ENCODE measurements at places on chromosomes 1 and 21.
A peak's percentile ranks its signal among the peaks of the same experiment; 100 is the strongest.

GRCh38 chr21:41779659-41780058 is 12.8 kb upstream of the RIPK4 start:
- no peak for ATAC-seq

DNA sequence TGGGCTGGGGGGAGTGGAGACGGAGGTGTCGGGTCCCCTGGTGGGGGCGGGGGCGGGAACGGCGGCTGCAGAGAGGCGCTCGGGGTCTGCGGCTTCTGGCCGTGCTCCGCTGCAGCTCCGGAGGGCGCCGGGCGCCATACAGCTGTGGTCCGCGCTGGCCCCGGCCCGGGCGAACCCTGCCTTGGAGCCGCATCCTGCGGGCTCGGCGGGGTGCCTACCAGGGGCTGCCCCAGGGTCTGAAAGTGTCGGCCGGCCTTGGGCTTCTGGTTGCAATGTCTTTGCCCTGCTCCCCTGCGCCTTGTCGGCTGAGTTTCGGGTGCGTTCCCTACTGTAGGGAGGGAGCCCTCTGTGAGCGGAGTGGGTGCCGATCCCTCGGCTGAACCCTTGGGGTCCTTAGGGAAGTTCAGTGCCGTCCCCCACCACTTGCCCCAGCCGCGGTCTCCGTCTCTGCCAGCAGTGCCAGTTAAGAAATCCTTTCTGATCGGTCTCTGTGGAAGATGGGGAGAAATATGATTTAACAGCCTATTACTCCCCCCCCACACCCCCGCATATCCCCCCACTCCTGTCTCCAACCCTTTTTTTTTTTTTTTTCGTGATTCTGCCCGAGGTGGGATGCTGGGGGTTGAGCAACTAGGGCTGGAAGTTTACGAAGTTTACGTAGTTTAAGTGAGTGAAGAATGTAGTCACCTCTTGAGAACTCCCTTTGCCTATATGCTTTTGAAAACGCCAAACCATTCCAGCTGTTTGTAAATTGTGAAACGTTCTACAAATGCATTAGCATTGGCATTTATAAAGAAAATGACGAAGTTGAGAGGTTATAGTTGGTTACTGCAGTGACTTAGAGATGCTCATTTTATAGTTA is 588 bp downstream of the NEXN start:
- ATAC-seq = peak; percentile 58

DNA sequence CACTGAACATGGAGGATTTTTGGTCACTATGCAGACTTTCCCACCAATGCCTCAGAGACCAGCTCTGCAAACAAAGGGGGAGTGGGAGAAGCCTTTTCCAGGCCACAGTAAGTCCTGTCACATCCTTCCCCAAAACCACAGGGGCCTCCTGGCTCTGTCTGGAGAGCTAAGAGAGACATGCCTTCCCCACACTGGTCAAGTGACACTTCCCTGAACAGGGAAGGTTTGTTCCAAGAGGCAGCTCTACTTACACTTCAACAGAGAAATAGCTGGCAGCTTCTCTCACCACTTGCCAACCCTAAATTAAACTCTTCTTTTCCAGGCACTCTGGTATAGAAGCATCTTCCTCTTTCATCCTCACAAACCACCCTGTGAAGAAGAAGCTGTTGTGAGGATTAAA is 39.7 kb downstream of the EDN2 start:
- no peak for ATAC-seq

DNA sequence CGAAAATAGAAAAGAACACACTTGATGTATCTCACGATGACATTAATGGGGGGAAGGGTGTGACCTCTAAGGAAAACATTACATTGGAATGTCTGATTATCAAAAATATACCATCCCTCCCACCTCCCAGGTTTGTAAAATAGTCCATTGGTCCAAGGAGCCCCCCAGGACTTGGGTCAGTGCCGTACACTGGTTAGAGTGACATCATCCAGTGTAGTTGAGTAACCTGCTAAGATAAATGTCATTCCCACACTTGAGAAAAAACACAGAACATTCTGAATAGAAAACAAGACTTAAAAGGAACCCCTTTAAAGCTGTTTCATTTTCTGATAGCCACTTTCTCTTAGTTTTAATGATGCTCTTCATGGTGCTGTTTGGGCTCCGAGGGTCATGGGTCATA is 15.2 kb downstream of the DDX20 start:
- no peak for ATAC-seq

DNA sequence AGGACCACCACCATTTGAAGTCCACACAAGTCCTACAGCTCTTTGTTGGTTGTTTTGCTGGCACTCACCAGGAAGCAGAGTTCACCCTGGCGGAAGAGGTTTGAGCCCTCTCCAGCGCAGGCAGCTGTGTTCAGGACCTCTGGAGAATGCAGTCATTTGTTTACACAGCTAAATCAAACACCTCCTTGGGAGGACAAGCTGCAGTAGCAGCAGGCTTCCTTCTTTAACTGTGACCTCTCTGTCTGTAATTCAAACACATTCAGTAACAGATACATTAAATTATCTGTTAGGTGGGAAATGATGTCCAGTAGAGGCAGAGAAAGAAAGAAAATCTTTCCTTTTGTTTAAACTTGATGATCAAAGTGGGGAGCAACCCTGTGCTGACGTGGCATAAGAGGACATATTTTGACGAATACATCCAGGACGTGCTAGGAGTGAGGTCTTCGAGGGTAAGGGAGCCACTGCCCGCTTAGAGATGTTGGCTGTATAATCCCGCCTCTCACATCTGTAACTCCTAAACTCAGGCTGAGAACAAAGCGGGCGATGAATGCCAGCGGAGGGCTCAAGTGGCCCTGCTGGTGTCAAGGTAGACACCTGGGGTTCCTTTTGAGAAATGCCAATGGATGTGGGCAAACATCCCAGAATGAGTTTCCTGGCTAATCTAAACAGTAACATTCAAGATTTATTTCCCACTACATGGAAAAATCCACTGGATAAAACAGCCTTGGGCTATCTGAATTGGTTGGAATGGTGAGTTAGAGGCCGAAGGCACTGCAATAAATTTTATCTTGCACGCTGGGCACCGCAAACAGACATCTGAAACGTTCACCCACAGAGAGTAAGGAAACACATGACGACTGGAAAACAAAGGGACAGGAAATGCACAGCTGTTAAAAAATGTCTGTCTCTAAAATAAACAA is 51.7 kb downstream of the ABCA4 start:
- ATAC-seq = no peak

DNA sequence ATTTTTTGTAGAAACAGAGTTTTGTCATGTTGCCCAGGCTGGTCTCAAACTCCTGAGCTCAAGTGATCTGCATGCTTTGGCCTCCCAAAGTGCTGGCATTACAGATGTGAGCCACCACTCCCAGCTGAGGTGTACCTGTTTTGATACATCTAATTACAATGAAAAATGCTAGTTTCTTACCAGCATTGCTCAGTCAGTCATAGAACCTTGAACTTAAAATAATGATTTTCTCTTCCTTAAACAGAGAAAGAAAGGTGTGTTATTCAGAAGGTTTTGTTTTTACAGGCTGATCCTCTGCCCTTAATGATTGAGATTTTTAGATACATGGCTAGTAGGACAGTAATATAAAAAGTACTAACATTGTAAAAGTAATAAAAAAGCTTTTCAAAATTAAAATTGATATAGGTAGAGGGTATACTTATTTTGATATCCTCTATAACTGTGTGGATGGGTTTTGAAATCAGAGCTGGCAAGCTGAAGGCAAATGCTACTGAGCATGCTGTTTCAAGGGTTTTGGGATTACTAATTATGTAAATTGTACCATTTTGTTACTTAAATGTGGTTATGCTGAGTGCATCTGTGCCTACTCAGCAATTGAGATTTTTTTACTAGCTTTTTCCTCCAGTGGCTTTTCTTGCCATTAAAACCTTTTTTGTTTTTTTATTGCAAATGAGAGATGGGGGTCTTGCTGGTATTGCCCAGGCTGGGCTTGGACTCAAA is 16.1 kb downstream of the PRRC2C start:
- ATAC-seq = peak; percentile 93

GRCh38 chr1:186605762-186606350 is 74.4 kb downstream of the PTGS2 start:
- no peak for ATAC-seq

DNA sequence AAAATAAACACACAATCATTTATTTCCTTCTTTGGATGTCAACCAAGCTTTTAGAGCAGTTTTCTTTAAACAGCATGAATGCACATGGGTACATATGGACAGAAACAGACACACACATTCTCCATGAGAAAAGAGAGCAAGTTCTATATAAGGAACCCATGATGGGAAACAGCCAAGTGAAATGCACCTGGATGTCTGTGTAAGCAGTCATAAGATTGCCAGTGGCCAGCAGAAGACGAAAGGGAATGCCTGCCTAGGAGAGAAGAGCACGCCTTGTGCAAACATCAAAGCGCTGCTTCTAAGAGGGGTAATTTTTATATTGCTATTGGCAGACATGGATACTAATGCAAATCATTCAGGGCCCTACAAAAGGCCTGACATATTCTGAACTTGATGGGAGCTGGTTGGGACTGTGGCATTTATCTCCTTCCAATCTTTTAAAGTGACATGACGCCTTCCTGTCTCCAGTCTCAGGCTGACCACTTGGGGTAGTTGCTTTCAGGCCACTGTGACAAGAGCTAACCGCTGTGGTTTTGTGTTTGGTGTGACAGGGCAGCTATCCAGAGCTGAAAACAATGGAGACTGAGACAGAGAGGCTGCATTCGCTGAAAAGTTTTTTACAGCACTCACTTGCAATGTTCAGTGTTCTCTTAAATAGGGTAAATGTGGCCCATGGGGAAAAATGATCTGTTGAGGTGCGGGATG is 75.0 kb upstream of the DPT start:
- ATAC-seq = no peak

GRCh38 chr21:41852151-41852928 is 26.8 kb downstream of the PRDM15 start:
- no peak for ATAC-seq

DNA sequence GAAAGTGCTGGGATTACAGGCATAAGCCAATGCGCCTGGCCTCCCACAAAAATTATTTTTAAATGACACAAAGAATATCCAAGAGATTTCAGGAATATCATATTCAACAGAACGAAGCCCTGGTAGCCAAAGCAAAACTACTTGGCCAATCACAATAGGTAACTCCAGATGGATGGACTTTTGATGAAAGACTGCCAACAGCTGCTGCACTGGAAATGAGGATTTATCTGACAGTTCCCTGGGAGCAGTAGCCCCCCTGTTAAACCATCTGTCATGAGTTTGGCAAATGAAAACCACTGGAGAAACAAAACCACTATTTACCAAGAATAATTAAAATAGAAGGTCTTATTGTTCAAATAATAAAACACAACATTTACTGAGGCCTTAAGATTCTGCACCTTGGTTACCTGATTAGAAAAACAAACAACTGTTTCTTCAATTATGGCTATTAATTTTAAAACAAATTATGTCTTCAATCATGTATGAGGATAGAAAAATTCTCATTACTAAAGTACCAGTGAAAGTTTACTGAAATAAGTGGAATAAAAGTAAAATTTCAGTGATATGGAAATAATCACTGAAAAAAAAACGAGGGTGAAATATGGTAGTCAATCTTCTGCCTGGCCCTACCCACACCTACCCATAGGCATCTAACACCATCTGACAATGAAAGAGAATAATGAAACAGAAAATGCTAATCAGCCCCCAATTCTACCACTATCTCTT is 34.3 kb upstream of the PSMG1 start:
- no peak for ATAC-seq
